ENCODE measurements at places on chromosomes 4 and X.
A peak's percentile ranks its signal among the peaks of the same experiment; 100 is the strongest.

- no peak for DNase-seq
These were observed 535.9 kb downstream of the IQCM start for GRCh38 chr4:149279776-149280175.

GRCh38 chrX:153631907-153632594 lies 15.0 kb upstream of the DUSP9 start:
- no peak for DNase-seq

DNA sequence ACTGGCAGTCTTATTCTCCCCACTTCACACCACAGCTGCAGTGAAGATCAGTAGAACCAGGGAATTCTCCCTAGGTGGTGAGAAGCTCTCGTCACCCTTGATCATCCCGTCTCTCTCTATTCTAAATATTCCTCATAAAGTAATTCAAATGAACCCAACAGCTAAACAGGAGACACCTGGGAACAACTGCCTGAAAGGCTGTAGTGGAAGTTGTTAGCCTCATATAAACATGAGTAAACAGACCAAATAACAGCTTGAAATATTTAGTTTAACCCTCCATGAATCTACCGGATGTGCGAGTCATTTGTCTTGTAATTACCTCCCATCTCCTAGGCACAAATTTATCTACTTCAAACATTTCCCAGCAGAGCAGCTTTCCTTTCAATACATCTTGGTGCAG lies 30.4 kb upstream of the APELA start:
- no peak for DNase-seq

DNA sequence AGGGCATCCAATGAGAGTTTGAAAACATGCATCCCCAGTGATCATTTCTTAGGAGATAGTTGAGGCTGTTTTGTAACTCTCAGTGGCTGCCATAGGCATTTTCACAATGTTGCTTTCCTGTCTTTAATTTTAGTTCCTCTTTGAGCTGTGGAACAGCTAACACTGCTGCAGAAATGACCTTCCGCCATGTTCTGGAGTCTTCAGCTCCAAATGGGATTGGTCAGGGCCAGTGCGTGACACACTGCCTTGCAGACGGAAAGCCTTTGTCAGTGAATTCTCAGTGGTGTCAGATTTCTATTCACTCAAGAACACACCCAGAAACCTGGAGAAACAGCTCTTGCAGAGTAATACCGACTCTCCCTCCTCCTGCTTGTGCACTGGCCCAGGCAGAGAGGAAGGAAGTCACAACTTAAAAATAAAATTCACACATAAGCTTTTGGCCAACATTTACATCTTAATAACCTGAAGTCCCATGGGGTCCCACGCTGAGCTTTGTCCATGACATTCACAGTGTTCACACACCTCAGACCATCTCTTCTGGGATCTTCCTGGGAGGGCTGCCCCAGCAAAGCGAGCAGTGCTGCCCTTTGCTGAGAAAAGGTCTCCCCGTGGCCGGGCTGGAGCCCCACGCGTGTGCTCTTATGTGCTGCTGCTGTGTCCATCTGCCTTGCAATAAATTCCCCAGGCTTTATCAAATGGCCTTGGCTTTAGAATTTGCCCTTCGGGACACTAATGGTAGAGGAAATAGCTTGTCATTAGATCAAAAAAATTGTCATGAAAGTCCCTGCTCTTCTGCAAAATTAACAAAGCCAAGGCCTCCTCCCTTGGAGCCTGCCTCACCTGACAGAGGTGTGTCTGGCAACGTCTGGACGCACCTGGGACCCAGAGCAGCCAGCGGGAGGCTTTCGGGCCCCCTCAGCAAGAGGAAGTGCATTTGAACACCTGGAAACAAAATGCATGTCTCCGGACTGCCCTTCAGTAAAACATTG lies 126.8 kb downstream of the IRF2 start:
- DNase-seq = no peak

DNA sequence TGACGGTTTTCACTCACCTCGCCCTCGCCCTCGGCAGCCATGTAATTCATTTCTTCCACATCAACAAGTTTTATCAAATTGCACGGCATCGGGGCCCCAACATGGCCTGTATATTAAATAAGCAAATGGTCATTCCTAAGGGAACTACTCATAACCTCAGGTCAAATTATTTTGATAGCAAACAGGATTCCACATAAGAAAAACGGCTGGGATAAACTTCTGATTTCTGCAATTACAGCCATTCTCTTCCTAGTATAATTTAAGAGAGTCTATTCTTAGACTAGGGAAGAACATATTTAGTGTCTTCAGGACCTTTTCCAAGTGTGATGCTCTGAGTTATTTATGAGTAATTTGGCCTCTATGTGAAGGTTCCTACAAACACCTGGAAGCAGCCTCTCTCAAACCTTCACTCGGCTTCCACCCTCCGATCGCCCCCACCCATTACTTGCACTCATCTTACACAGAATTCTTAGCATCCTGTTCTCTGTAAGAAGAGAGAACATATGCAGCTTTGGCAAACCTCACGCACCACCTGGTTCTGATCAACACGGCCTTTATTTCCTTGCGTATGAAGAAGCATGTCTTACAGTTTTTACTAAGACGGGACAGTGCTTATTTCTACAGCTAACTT lies 29.4 kb upstream of the CENPU start:
- DNase-seq = no peak

DNA sequence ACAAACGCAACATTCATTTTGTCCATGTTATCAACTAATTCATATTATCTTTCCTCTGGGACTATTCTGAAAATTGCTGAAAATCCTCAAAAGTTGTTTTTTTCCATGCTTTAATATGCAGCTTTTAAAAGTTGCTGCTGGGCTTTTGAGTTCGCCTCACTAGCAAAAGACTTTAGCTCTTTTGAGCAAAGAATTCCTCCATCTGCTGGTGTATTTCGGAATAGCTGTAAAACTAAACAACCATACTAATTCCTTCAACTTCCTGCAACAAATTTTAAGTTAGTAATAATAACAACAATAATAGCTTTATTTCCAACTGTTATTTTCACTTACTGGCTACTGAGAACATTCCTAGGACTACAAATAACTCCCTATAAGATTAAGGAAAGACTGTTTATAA lies 124.5 kb upstream of the PLAC1 start:
- no peak for DNase-seq

DNA sequence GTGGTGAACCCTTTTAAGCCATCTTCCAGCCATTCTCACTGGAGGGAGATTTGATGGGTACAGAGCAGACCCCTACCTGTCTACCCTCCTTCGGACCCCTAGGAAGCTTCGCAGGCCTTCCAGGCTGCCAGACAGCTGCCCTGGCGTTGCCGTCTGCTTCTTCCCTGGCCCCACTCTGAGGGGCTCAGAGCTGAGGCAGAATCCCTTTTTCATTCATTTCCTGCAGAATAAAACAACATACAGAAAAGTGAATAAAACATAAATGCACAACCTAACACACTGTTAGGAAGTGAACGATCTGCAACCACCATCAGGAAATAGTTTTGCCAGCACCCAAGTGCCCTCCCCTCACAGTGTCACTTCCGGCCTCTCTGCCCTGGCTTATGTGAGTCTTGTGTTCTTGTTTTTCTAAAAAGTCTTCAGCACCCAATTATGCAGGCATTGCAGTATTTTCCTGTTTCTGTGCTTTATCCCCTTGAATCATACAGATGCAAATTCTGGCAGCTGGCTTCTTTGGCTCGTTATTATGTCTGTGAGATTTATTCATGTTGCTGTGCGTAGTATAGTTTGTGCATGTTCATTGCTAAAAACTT lies 5.6 kb upstream of the ADD1 start:
- DNase-seq = peak; percentile 78

DNA sequence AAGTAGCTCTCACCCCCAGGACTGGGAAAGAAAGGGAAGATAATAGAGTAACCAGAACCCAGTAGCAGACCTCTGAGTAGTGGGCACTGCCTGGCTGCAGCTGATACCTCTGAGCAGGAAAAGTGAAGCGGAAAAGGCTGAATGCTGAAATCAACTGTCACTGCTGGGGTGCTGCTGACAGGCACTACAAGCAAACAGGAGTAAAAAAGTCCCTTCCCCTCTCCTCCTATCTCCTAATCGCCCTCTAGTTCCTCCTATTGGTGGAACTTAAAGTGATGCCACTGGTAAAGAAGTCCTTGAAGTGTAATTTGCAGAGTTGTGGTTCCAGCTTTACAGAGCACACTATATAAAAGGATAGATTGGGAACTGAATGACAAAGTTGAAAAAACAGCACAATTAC lies 32.8 kb upstream of the GLRB start:
- no peak for DNase-seq

GRCh38 chr4:115972967-115973366 lies 859.5 kb upstream of the NDST4 start:
- no peak for DNase-seq

DNA sequence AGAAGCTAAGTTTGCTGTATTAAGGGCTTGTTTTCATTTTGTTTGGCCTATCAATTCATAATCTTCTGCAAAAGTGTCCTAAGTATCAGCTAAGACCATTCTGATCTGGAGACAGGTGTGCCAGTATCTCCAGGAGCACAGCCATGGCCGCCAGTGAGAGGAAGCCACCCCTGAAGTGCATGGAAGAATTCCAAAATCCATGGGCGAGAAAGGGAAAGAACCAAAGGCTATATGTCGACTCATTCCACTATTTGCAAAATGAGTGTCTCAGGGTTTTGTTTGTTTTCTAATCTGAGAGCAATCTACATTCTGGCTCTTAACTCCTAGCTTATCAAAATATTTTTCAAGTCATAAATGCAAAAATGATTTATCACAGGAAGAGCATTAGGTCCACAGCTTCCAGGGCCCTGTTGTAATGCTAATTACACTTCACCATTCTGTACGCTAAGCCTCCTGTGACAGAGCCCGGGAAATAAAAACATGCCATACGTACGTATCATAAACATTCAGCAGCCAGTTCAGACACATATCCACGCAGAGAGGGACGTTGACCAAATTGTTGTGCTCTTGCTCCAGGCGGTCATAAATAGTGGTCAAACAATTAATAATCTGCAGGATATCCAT lies 137.3 kb upstream of the FTHL17 start:
- DNase-seq = no peak

DNA sequence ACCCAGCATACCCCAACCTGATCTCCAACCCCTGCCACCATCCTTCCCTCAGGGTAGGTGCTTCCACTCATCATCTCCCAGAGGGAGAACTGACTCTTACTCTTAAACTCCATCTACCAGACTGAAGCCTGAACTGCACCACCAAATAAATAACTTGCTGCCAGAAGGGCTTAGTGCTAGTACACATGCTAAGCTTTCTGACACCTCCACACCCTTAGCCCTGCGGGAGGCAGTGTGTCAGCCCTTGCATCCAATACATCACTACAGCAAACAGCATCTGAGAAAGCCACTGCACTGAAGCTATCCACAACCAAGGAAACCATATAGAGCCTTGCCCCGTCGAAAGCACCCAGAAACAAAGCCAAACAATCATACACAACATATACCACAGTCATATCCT lies 68.6 kb upstream of the MCF2 start:
- no peak for DNase-seq

DNA sequence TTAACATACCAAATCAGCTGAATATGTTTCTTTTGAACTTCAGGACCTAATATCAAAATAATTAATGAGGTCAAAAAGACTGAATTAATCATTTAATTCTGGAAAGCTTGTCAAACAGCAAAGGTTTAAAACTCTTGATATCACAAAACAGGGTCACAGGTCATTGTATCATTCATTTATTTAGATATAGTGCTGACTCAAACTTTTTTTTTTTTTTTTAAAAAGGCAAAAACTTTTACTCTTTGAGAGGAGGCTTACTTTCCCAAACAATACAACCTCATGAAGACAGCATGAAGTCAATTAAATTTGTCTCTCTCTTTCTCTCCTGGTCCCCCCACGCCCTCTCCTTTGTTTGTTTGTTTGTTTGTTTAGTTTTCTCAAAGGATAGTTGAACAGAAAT lies 15.6 kb upstream of the GPR78 start:
- no peak for DNase-seq

GRCh38 chr4:158758142-158758541 lies 10.7 kb upstream of the FNIP2 start:
- DNase-seq = no peak

GRCh38 chrX:15319075-15319474 lies 3.6 kb upstream of the ASB11 start:
- DNase-seq = no peak

GRCh38 chrX:31331928-31332327 lies 260.1 kb upstream of the FTHL17 start:
- no peak for DNase-seq

GRCh38 chr4:69639542-69639941 lies at the start of gene UGT2A2:
TSS of gene UGT2A2 (minus strand) at chr4:69639642. CDS start at chr4:69639640, 2 bp downstream.
- no peak for DNase-seq

DNA sequence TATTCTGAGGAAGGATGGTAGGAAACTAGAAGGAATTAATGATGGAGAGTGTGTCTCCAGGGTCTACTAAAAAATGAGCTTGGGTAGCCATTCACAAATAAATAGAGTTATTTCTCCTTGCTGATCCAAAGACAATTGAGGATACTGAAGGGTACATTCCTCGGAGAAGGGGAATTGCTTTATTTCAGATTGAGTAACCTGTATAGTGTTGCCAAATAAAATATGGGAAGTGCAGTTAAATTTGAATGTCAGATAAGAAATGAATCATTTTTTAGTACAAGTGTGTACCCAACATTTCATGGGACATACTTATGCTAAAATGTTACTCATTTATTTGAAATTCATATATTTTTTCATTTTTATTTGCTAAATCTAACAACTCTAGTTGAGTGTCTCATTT lies 16.0 kb upstream of the VSIG1 start:
- DNase-seq = no peak

- no peak for DNase-seq
These were observed 611.9 kb downstream of the STPG2 start for GRCh38 chr4:97531351-97531750.

GRCh38 chr4:75779105-75779757 lies 54.9 kb downstream of the USO1 start:
- DNase-seq = no peak

DNA sequence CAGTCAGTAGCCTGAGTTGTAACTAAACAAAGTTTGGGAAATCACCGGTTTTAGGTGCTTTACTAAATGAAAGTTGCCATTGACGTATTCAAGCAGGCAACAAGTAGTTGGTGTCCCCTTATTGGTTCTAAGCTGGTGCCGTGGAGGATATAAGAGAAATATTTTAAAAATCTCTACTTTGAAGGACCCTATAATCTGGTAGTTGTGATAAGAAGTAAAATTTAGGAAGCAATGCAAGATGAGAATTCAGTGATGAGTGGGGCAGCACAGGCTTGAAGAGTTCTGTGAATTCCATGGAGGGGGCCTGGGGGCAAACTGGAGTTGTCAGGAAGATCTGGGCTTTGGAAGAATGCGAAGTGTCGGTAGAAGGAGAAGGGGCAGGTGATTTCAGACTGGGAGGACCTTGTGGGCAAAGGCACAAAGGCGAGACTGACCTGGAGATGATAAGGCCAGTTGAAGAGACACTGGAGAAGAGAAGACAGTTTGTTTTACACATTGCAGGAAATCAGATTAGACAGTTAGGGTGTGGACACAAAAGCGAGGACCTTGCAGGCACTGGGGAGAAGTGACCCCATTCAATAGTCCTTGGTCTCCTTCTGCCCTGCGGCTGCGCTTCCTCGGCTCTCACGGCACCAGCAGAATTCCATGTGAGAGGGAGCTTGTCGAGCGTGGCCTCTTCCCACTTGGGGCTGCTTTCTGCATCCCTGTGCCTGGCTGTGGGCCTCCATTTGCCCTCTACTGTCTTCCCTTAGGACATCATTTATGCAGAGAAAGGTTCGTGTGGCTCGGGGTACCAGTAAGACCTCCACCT lies 1.3 kb downstream of the RHOH start:
- DNase-seq = peak; percentile 46

GRCh38 chr4:43332052-43332425 lies 439.5 kb downstream of the GRXCR1 start:
- no peak for DNase-seq

- no peak for DNase-seq
These were observed 76.1 kb downstream of the MANBA start for GRCh38 chr4:102684610-102685052.

GRCh38 chrX:153342762-153343558 lies 9.0 kb downstream of the ZNF275 start:
- no peak for DNase-seq

Measured in CD4-positive, alpha-beta T cell treated with Interleukin-1 beta for 1 hour (primary cell).